NCI-H1417 treated with DMSO at 0.1 percent for 48 hours (cell line): ENCODE measurements at places on chromosomes 7 and 10.
A peak's percentile ranks its signal among the peaks of the same experiment; 100 is the strongest.

DNA sequence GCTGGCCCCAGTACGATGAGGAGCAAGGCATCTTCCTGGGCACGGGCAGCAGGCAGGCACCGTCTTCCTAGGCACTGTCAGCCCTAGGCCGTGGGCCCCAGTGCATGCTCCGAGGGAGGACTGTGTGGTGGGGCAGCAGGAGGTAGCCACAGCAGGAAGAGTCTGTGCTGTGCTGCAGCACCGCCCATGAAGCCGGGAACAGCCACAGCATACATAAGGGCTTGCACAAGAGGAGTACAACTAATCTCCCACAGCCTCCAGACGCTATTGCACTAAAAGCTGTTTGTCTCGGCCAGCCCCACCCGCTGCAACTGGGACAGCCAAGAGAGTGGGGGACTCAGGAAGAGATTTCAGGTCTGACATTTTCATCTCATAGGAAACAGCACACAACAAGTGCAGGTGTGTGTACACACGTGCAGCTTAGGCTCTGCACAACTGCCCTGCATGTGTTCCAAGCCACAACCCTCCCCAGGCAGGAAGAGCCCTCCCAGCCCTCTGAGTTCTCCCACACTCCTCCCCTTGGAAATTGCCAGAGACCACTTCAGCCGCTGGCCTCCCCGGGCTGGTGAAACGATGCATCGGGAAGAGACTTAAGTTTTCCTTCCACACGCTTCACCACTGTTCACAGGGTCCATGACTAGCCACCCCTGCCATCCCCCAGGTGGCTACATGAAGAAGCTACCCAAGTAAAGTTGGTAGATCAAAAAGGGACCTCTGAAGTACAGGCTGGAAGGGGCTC, 88.1 kb upstream of the DDC start:
- DNase-seq = no peak

DNA sequence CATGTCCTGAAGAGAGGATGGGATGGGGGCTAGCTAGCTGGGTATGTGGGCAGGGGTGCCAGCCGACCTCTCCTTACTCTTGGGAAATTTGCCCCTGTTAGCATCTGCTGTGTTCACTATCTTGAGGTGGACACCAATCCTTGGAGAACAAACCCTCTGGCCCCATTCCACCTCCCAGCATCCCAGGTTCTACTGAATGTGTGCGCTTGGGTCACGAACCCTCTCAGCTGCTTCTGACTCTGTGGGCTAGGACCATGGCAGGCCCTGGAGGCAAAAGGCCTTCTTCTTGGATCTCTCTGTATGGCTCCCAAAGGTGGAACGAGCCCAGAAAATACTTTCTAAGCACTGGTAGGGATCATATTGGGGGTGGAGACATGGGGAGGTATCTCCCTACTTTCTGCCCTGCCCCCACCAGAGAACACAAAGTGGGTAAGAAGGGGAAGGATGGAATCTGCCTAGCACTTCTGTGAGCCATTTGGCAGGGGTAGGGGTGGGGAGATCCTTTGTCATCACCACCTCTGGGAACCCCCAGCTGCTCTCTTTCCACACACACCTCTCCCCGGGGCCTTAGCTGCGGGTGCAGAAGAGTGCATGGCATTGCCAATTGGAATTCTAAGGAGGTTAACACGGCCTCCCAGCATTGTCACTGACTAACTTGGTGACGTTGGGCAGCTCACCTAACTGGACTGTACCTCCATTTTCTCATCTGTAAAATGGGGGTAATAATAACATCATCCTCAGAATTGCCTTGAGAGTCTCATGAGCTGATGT, 7.7 kb downstream of the UNC5B start:
- no peak for DNase-seq

DNA sequence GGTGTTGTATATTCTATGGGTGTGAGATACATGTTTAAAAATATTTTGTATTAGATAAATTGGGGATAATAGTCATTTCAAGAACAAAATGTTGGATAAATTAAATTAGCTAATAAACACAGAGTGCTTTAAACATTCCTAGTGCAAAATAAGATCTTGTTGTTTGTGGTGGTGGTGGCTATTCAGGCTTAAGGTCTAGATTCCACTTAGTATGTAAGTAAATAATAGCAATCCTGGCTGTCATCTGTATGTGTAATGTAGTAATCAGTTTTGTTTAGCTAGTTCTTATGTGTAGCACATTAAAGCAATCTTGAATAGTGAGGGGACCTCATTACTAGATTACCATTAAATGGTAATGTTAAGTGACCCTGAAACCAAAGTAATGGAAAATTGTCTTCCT, 48.7 kb downstream of the KAT6B start:
- DNase-seq = no peak

GRCh38 chr7:44959433-44959951, 19.3 kb downstream of the MYO1G start:
- DNase-seq = no peak

GRCh38 chr10:68461032-68461431, 10.7 kb downstream of the DNA2 start:
- DNase-seq = no peak

- DNase-seq = no peak
Measured at GRCh38 chr10:111126077-111126476, 49.2 kb downstream of the ADRA2A start.

- DNase-seq = no peak
Measured at GRCh38 chr7:1997537-1998076, 235.1 kb downstream of the MAD1L1 start.

DNA sequence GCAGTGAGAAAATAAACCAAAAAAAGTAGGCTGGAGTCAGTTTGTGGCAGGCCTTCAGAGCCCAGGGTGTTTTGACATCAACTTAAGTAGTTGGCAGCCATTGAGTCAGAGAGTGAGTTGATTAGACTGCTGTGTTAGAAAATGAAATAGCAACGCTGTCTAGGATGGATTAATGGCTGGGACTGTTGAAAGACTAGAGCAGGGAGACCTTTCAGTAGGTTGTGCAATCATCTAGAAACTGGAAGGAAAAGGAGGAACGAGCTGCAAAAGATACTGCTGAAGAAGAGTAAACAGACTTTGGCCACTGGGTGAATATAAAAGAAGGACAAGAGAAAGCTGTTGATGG, 28.6 kb upstream of the TRIL start:
- no peak for DNase-seq

GRCh38 chr10:31304291-31304970, 14.6 kb upstream of the ZEB1 start:
- DNase-seq = no peak

DNA sequence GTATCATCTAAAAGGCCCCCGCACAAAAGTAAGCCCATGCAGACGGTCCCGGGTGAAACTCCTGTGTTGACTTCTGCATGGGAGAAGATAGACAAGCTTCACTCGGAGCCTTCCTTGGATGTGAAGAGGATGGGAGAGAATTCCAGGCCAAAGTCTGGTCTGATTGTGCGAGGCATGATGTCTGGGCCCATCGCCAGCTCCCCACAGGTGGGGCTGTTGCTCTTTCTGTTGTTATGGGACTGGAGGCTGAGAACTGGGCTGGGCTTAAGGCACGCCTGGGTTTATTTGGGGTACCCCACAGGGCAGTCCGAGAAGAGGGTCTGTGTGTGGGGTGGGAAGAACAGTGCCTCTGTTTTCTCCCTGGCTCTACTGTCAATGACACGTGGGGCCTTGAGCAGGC, 14.6 kb downstream of the MINDY4 start:
- DNase-seq = no peak

GRCh38 chr7:99461221-99461620, 4.7 kb downstream of the ATP5MF start:
- no peak for DNase-seq

DNA sequence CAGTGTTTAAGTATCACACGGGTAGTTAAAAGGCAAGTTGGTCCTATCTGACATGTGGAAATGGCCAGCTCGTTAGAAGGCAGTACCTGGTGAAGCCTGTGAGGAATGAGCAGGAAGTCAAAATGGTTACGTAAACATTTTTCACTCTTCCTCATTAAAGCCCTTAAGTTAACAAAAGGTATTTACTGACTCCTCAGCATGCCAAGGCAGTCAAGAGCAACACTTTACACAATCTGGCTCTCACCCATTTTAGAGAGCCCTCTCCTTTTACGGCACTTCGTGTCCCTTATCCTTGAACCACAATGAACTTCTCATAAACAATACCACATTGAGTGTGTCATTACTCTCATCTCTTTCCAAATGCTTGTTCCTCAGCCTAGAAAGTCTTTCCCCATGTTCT, 11.0 kb upstream of the RSBN1L start:
- DNase-seq = no peak

DNA sequence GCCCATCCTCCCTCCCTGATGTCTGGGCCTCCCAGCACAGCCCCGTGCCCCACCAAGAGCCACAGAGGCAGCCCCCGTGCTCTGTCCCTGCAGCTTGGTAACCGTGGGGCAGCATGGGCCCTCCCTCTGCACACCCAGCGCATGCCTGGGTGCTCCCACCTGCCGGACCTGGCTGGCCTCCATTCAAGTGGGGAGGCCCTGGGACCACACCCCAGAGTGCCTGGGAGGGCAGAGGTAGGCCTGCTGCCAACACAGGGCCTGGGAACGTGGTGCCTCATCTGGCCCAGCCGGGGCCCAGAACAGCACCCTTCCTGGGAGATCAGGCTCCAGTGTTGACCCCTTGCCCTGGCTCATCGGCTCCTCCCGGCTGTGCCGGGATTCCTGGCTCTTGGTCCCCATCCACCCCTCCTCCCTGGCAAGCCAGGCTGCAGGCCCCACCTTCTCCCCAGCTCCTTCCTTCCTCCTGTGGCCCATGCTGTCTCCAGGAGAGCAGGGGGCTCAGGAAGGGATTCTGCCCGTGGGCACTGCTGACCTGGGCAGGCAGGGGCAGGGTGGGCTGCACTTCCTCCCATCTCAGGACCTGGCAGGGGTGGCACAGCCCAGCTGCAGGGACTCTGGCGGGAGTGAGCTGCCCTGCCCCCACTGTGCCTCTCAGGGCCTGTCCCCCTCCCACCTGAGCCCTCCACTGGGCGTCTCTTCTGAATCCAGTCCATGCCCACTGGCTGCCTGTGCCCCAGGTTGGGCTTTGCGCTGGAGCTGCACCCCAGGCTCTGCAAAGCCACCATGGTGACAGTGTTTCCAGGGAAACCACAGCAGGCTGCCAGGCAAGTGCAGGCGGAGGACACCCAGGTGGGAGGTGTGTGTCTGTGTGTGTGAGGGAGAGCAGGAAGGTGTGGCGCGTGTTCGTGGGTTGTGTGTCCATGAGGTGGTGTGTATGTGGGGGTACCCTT, 32.6 kb downstream of the PWWP2B start:
- peak; percentile 39 for DNase-seq

- DNase-seq = no peak
Measured at GRCh38 chr10:5481121-5481520, 18.2 kb downstream of the CALML5 start.

GRCh38 chr10:95616446-95616845, 40.1 kb downstream of the ALDH18A1 start:
- DNase-seq = no peak

GRCh38 chr7:74503943-74504342, 50.2 kb downstream of the GTF2IRD1 start:
- no peak for DNase-seq
